ENCODE measurements at places on chromosomes 4 and X. TPM values are rescaled to one million over a fixed set of nuclear protein-coding genes. Genes with fewer than 3 reads are reported as not detected.

MAGEA4 gene
- total RNA-seq = not detected

XAGE1B gene
- not detected for total RNA-seq

PRDM8 gene
- 0.33 TPM for total RNA-seq

FAM149A gene
- 0.40 TPM for total RNA-seq

PABPC5 gene
- total RNA-seq = 2.0 TPM

RXFP1 gene
- total RNA-seq = not detected

KCND1 gene
- 0.13 TPM for total RNA-seq

AASDH gene
- 10.5 TPM for total RNA-seq

SLC34A2 gene
- total RNA-seq = not detected

MPP1 gene
- total RNA-seq = 31.2 TPM

FREM3 gene
- 0.18 TPM for total RNA-seq

ARHGAP36 gene
- not detected for total RNA-seq

RPGR gene
- 38.1 TPM for total RNA-seq

SLC26A1 gene
- total RNA-seq = under 0.01 TPM

BEND4 gene
- total RNA-seq = 0.13 TPM

CT45A2 gene
- total RNA-seq = not detected

PAGE4 gene
- total RNA-seq = not detected

RBM46 gene
- total RNA-seq = not detected

WNK3 gene
- total RNA-seq = 2.3 TPM

TLR2 gene
- total RNA-seq = 1.3 TPM

CD38 gene
- 0.07 TPM for total RNA-seq

PPEF2 gene
- total RNA-seq = not detected

P2RY4 gene
- not detected for total RNA-seq

ITGB1BP2 gene
- total RNA-seq = 1.4 TPM

TLR6 gene
- total RNA-seq = 1.2 TPM

SPATA4 gene
- total RNA-seq = not detected

TRPC3 gene
- 0.07 TPM for total RNA-seq

FRMPD4 gene
- total RNA-seq = not detected

All from pulmonary artery endothelial cell (primary cell).